ENCODE measurements at places on chromosomes 5 and 9.

DNA sequence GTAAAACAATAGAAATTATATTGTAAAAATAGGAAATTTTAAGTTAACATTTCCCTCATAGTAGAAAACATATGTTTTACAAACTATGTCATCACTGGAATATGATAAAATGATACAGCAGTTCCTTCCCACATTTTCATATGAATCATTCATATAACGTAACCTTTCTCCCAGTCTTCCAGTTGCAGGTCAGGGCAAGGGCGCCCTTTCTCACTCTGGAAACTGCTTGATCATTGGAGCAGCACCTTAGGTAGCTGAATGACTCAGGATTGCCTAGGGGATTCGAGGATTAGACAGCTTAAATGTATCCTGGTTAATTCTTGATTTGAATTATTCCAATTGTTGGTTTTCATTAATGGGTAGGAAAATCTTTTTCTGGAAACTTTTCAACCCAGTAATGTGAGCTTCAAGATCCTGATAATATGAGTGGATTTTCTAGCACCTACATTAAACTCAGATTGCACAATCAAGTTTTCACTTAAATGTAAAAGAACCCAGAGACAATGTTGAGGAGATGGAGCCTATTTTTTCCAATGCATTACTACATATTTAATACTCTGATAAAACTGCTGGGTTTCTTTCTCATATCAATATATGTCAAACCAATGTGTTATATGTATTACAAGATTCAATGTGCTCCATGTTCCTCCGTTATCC, 32.6 kb upstream of the ANXA1 start:
- no peak for DNase-seq

GRCh38 chr5:98791898-98792580, 18.6 kb downstream of the RGMB start:
- DNase-seq: no peak

- DNase-seq: no peak
These were observed 26.8 kb downstream of the CERT1 start for GRCh38 chr5:75484605-75485004.

- no peak for DNase-seq
These were observed 113.9 kb downstream of the FGF10 start for GRCh38 chr5:44275329-44275728.

DNA sequence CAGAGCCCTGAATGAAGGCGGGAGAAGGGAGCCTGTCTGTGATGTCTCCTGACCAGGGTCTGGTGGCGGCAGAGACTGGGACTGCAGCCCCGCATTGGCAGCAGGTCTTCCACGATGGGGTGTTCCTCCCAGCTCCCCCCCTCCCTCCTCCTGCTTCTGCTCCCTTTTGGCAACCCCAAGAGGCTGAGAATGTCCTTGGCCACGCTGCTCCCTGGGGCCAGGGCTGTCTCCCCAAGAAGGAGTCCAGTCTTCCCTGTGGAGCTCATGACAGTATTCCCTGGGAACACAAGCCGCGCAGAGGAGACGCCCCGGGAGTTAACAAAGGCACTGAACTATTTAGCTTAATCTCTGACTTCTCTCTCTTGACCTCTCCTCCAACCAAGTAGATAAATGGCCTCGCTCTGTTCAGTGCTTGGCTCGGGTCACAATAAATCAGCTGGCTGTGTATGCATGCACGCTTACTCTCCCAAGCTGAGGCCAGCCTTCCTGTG, 84.0 kb upstream of the NEURL1B start:
- no peak for DNase-seq

DNA sequence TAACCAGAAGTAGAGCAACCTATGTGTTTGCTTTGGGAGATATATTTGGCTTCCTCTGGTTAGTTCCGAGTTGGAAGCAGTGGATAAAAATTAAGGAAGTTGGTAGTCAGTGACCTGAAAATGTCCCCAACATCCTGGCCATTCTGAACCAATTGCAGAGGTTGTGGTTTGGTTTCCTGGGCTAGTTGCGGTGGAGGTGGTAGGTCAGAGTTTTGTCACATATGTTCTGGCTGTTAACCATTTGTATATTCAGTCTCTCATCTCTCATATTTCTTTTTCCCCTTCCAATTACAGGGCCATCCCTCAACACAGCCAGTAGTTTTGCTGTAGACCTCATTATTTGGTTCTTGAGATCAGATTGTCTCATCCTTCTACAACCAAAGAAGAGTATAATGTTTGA, 1026.9 kb downstream of the PTPRD start:
- DNase-seq: no peak

- no peak for DNase-seq
These were observed 177.8 kb upstream of the ADCY2 start for GRCh38 chr5:7218141-7218540.

DNA sequence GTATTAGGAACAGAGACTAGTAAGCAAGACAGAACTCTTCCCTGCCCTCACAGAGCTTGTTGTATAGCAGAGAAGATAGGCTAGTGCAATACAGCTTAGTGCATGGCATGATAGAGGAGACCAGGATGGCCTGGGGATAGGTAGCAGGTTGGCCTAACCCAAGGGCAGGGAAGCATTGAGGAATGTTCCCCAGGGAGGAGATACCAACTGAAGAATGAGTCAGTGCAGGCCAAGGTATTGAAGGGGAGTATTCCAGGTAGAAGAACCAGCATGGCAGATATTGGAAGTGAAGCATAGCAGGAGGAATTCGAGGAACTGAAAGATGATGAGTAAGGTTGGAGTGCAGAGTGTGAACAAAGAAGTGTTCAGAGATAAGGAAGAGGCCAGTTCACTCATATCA, 138.6 kb upstream of the DHFR start:
- DNase-seq: no peak

GRCh38 chr5:62590387-62590786, 11.8 kb downstream of the LRRC70 start:
- DNase-seq: no peak

DNA sequence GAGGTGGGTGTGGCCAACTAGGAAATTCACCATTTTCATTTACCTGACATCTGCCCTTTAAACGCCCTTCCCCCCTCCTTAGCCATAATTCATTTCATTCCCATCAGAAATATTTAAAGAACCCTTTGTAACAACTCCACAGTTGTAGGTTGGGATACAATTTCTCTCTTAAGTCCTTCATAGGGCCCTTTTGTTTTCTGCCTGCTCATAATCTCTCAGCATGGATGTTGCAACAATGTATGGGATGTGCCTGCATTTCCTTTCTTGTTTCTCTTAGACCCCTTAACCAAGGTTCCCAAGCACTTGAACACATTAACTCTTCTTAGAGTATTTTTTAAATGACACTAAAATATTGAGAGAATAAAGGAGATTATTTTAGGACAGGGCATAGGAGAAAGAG, 51.7 kb upstream of the MYO10 start:
- no peak for DNase-seq

DNA sequence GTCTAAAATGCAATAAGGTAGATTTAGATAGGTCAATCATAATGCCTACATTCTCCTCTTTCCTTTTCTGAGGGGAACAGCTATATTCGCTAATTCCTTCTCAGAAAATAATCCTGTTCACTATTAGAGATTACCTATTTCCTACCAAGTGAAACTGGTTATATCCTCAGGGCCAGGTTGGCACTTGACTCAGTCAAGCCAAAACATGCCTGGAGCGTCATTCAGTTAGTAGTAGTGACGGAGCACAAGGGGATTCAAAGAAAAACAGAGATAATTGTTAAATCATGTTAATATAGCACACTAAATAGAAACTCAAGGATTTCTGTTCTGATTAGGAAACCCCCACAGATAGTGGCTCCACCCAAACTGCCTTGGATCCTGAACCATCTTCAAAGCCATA, 515.4 kb upstream of the PTPRD start:
- no peak for DNase-seq

- DNase-seq: no peak
These were observed 290.1 kb downstream of the ZSWIM6 start for GRCh38 chr5:61622156-61622555.

DNA sequence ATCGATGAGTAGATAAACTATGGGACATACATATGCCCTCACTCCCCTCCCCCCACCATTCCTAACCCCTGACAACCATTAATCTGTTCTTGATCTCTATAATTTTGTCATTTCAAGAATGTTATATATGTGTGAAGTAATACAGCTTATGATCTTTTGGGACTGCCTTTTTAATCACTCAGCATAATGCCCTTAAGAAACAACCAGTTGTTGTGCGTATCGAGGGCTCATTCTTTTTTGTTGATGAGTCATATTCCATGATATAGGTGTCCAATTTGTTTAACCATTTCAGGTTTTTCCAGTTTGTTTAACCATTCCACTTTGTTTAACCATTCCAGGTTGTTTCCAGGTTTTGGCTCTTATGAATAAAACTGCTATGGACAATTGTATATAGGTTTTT, 75.6 kb downstream of the ARHGEF28 start:
- DNase-seq: no peak

DNA sequence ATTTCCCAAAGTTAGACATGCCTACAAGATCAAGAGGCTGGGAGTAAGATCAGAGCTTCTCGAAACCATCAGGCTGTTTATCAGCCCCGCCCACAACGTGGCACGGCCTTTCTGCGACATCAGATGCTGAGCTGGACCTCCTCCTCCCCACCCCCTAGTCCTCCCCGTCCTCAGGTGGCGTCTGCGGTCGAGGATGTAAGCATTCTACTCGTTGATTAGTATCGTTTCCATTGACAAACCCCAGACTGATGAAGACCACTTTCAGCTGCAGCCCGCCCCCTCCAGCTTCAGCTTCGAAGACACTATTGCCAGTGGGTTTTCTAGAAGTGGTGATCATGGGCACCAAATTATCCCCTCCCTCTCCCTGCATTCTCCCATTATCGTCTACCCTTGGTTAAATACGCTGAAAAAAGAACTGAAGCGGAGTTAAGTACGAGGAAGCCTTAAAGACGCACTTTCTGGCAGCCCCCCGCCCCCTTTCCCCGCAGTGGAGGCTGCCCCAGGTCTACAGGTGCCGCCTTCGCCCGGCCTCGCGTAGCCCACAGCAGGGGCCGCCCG, 1.1 kb downstream of the PPIC start:
- DNase-seq: no peak

DNA sequence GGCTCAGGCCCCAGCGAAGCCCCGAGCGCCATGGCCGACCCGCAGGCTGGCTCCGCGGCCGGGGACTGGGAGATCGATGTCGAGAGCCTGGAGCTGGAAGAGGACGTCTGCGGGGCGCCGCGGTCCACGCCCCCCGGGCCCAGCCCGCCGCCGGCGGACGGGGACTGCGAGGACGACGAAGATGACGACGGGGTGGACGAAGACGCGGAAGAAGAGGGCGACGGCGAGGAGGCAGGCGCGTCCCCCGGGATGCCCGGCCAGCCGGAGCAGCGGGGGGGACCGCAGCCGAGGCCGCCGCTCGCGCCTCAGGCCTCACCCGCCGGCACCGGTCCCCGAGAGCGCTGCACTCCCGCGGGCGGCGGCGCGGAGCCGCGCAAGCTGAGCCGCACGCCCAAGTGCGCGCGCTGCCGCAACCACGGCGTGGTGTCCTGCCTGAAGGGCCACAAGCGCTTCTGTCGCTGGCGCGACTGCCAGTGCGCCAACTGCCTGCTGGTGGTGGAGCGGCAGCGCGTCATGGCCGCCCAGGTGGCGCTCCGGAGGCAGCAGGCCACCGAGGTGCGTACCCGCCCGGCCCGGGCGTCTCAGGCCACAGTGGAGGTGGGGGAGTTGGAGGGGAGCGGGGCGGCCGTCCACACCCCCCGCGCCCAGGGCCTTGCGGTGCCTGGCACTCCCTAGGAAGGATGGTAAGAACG, 1.6 kb downstream of the DMRT2 start:
- no peak for DNase-seq

DNA sequence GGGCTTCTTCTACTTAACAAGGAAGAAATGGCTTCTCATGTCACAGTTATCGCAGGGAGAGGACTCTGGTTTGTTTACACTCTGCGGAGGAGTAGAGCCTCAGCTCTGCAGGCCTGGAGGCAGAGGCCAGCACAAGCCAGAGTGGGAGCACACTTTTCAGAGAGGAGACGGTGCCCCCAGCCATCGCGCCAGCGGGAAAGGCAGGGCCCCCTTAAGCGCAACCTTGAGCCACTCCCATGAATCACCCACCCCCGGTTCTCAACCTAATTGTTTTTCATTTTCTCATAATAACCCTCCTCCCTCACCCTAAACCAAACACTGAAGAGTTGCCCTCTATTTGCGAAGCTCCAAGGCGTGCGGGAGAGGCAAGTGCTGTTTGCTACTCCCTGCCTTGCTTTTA, 208.4 kb upstream of the TBCA start:
- no peak for DNase-seq

GRCh38 chr9:3419893-3420292, 105.9 kb downstream of the RFX3 start:
- no peak for DNase-seq

- DNase-seq: no peak
These were observed at the start of gene DAB2 for GRCh38 chr5:39424736-39425637. TSS of gene DAB2 (minus strand) at chr5:39424980. CDS start at chr5:39394320, 30,660 bp downstream.

DNA sequence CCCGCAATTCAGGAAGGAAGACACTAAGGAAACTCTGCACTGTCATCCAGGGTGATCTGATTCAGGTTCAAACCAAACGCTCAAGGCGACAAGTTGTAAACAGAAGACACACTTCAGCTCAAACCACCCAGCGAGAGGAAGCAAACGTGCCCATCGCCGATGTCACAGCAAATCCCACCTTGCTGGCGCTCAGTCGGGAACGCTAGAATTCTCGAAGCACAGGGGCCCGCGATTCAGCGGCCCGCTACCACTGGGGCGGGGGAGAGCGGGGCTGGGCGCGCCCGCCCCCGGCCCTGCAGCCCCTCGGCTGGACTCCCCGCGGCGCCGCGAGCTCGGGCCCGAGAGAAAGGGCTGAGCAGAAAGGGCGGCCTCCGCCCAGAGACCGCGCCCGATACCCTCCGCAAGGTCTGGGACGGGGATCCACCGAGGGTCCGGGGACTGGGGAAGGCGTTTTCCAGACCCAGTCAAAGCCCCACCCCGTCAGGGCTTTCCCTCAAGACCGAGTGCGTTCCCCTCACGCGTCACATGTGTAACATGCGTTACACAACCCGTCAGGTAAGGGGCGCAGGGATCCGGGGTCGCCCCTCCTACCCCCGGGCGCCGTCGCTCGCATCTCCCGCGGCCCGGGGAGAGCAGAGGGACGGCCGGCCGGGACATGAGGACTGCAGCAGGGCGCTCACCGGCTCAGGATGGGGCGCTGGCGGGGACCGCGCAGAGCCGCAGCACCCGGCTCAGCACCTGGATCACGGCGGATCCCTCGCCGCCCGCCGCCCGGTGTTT, 469 bp downstream of the AGTPBP1 start:
- DNase-seq: peak; percentile 73

- DNase-seq: no peak
These were observed 10.1 kb downstream of the FBXL7 start for GRCh38 chr5:15510092-15510491.

DNA sequence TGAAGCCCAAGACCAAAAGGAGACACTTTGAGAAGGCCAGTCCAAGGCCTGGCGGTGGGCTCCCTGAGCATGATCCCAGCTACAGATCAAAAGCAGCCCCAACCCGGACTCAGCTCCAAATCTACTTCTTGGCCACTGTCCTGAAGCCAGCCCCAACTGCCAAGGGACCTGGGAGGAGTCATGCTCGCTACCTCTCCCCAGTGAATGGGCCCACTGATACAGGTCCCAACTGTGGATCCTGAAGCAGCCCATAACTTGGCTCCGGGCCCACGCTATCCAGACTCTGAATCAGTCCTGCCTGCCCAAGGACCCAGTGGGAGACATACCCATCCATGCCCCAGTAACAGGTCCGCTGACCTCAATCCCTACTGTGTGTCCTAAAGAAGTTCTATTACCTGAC, 1545.3 kb upstream of the C9orf72 start:
- no peak for DNase-seq

GRCh38 chr9:110124439-110124838, 83.5 kb downstream of the C9orf152 start:
- no peak for DNase-seq

GRCh38 chr9:394347-395052, 179.8 kb downstream of the DOCK8 start:
- DNase-seq: no peak

GRCh38 chr5:39977066-39977655, 552.4 kb upstream of the DAB2 start:
- DNase-seq: no peak

Data from T-helper 2 cell (primary cell).